Stimulated activated effector memory CD8-positive, alpha-beta T cell treated with anti-CD3 and anti-CD28 coated beads, Interleukin-12 subunit alpha, Interleukin-12 subunit beta, amount 100 ng/mL, for 72 hours (primary cell): ENCODE measurements at places on chromosomes 13 and 19.

- DNase-seq: no peak
Measured at GRCh38 chr13:38398711-38399493, 49.3 kb downstream of the UFM1 start.

- DNase-seq: no peak
Measured at GRCh38 chr19:9937001-9937411, 691 bp upstream of the OLFM2 start.

DNA sequence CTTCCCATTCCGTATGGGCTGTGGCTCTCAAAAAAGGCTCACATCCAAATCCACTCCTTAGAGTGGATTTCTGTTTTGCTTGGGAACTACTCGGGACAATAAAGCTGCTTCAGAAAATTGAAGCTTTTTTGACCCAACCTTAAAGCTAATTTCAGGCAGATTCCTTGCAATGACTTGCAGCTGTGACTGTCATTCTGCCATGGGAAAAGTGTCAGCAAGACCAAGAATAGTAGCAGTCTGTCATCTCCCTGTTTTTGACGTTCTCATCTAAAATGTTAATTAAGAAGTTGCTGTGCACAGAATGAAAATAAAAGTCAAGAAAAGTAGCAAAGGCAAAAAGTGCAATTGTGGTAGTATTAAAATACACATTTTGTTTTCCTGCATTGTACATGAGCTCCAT lies 304.7 kb downstream of the COG6 start:
- DNase-seq: no peak

- DNase-seq: no peak
Measured at GRCh38 chr13:66635526-66635925, 594.6 kb downstream of the PCDH9 start.

GRCh38 chr13:27352698-27353097 lies 71.7 kb upstream of the GTF3A start:
- DNase-seq: no peak

DNA sequence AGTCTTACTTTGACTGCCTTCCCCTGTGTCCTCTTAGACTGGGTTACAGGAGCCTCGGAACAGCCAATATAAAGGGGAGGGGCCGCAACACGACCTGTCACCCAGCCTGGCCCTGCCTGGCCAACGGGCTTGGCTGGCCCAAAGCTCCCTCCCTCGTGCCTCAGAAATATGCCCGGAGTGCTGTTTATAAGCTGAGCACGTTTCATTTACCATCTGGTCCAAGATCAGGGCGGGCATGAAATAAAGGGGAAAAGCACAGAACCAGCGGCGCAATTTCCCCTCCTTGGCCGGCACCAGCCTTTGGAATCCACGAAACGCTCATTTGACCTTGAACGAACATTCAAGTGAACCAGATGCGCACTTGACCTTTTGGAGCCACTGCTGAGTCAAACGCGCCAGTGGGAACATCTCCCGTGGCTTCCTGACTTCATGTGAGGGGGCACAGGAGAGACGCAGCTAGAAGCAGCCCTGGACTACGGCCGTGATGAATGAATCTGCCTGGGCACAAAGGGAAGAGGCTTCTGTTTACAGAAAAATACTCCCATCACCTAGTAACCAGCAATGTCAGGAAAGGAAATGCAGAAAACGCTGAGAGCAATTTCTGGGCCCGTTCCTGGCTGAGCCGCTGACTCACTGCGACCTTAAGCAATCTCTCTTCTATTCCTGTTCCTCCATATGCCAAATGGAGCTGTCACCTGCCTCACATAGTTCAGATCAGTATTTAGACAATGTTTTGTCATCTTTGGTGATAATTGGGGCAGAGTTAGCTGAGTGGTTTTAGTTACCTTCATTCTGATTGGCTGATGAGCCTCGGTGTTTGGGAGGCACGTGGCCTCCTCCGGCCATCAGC lies 53.3 kb downstream of the RFX2 start:
- DNase-seq: no peak

DNA sequence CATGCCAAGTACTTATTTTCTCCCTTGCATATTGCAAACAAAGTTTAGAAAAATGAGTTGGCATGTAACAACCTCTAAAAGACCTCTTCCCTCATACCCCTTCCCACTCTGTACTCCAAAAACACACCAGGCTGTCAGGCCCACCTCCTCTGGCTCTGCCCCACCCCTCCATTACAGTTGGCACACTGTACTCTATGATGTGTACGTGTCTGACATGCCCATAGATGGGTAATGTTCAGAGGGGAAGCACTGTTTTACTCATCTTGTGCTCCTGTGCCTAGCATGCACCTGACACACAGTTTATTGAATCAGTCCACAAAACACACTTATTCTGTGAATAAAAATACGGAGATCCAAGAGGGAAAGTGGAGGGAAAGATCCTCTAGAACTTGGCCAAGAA lies 45.6 kb downstream of the SERPINE3 start:
- DNase-seq: no peak

- DNase-seq: peak; percentile 83
Measured at GRCh38 chr19:39411832-39412099, 703 bp upstream of the PLEKHG2 start.

- DNase-seq: no peak
Measured at GRCh38 chr13:96492766-96493165, 402.9 kb downstream of the HS6ST3 start.

GRCh38 chr13:75724752-75725517 lies 88.8 kb downstream of the LMO7 start:
- DNase-seq: no peak

DNA sequence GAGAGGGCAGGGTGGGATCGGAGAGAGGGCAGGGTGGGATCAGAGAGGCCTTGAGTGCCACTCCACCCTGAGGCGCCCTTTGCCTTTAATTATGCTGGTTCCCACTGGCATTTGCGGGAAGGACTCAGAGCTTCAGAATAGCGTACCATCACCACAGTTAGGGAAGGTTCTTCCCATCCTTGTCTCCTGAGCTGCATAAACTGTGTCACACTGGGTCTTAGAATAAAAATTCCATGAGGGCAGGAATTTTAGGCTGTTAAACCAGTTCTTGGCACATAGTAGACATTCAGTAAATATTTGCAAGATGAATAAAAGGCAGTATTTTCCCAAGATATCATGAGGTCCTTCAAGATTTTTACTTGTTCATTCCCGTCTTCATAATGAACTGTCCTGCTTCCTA lies 24.4 kb downstream of the PPP2R1A start:
- DNase-seq: no peak

DNA sequence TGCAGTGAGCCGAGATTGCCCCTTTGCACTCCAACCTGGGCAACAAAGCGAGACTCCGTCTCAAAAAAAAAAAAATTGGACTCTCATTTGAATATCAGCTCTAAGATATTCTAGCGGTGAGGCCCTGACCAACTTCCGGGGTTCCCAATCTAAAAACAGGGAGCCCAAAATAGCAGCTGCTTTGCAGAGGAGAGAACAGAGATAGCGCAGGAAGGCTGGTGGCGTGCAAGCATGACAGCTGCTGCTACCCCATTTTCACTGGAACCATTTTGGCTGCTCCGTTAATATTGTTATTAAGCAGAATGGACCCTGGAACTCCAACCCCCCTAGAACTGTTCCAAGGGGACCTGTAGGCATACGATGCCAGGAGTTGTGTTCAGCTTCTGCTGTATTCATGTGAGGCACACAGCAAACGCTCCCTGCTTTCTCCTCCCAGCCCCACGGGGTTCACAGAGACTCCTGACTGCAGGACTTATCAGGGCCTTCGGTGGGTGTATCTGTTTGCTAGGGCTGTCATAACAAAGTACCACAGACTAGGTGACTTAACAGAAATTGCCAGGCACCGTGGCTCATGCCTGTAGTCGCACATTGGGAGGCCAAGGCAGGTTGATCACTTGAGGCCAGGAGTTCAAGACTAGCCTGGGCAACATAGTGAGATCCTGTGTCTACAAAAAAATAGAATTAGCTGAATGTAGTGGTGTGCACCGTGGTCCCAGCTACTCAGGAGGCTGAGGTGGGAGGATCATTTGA lies 11.5 kb downstream of the STXBP2 start:
- DNase-seq: no peak

- DNase-seq: no peak
Measured at GRCh38 chr19:13872695-13873389, 4.1 kb upstream of the NANOS3 start.

DNA sequence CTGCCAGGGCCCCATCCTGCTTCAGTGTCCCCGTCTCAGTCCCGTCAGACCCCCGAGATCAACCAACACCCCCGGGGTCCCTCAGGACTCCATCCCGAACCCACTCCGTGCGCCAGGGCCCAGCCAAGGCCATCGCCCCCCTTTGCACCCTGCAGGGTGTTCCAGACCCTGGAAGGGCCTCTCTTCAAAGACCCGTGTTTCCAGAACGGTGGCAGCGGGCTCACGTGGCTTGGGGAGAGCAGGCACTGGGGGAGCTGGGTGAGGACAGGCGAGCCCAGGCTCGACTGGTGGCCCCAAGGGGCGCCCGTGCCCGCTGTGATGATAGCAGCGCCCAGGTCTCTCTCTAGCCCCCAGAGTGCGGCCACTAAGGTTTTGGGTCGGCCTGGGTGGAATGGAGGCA lies 1.4 kb downstream of the KASH5 start:
- DNase-seq: no peak
